T follicular helper cell (primary cell): ENCODE measurements at places on chromosomes 2 and 18.

- DNase-seq = no peak
These were observed 142.9 kb downstream of the RNF144A start for GRCh38 chr2:7060156-7060555.

DNA sequence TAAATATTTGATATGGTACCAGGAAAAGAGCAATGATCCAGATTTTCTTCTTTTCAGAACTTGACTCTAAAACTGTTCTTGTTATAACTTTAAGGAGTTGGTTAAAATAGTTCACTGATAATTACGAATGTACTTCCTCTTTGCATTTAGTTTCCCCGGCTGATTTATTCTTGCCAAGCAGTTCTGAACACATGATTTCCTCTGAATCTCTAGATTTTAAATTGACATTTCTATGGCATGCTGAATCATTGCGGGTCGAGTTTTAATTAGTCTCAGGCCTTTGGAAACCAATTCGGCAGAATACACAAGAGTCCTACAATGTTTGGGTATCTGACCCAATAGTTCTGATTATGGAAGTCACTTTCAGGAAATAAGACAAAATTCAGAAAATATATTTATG lies 37.3 kb upstream of the DNAH7 start:
- no peak for DNase-seq

DNA sequence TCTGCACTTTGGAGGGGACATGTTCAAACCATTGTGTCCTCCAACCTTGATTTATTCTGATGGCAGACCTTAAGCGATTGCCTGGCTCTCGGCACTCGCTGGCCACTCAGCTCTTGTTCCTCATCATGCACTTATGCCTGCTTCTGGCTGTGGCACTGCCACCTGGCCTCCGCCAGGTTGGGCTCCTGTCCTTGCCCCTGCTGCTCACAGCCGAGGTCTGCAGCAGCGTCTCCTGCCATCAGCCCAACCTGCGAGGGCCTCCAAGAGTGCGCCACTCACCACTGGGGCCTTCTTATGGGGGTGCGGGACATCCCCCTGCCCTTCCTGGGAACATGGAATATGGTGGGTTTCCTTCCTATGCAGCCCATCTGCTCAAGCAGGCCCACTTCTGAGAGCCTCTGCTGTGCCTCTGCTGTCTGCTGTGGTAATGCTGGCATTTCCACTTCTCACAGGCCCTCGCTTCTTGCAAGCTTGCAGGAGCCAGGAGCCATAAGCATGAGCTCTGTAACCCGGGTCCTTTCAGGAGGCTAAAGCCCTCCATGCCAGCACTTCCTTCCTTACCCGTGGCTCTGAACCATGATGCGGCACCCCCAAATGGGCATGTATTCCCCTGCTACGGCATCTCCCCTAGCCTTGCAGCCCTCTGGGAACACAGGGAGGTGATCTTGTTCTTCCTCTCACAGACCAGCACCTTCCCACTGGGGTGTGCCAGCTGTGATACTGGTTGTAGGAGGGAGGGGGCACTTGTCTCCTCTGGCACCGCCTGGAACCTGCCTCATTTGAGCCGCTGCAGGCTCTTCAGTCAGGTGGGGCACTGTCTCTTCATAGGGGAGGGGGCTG lies 58.6 kb upstream of the HS6ST1 start:
- DNase-seq = no peak

DNA sequence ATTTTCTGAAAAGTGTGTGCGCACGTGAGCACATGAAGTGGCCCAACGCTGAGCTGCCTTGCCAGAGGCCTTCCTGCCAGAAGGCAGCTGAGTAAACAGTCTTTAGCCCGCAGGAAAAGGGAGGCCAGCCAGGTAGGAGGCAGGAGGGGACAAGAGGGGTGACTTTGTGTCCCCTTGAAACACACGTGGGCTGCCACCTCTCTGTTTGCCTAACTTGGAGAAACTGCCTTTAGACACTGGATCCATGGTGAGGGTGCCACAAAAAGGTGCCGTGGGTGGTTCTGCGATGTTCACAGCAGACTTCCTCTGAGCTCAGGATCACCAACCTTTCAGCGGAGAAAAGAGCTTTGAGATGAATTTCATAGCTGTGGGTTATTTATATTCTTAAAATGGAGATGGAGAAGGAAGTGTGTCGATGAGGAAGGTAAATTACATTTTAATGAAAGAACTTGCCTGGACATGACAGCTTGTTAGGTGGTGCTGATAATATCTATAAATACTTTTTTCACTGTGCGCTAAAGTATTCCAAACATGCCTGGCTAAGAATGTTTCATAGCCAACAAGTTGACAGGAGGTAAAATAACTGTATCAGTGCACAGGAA lies 36.6 kb upstream of the ASB1 start:
- no peak for DNase-seq

- no peak for DNase-seq
These were observed at the start of gene C2orf66 for GRCh38 chr2:196809260-196809659. C2orf66 (minus strand) TSS chr2:196809355; CDS start chr2:196809336, 19 bp downstream.

DNA sequence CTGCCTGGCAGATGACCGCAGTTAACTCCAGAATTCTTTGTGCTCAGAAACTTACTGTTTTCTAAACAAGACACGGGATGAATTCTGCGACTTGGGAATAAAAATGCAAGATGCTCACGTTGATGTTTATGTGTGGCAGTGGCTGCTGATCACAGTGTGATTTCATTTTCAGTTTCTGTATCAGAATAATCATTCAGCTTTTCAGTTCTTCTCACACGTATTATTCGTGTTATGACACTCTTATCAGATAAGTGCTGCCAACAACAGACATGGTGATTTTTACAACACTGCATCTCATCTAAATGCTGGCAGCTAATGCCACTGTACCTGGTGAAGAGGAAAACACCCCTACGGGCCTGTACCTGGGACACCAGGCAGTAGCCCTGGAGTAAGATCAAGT lies 272.9 kb upstream of the REV1 start:
- no peak for DNase-seq

DNA sequence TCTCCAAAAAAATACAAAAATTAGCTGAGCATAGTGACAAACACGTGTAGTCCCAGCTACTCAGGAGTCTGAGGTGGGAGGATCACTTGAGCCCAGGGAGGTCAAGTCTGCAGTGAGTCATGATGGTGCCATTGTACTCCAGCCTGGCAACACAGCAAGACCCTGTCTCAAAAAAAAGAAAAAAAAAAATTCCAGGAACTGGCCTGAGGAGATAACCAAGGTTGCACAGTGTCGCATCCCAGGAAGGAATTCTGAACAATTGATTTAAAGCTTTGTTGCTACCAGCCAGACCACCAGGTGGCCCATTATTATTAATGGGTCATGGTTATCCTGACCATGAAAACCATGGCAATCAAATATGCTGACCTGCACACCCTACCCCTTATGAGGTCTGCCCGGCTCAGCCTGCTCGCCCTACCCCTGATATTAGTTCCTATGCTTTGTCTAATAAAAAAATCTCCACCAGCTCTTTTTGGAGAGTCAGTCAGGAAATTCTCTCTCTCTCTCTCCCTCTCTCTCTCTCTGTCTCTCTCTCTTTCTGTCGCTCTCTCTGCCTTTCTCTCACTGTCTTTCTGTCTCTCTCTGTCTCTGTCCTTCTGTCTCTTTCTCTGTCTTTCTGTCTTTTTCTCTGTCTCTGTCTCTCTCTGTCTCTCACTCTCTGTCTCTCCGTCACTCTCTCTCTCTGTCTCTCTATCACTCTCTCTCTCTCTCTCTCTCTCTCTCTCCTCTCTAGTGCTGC lies 73.7 kb downstream of the NCAPH start:
- no peak for DNase-seq

DNA sequence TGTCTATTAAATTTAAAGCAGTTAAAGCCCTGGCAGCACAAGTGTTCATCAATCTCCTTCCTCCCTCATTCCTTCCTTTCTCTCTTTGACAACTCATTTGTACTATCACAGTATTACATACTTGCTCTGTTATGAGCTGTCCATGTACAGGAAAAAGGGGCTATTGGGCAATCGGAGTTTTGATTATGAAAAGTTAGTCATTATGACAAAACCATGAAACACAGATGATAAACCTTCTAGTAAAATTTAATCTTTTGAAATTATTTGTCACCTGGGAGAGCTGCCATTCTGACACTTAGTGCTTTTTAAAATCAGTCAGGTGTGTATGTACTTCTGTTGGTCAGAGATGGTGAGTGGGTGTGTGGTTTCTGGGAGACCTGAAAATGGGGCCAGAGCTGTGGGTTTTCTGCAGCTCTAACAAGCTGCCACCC lies 39.4 kb downstream of the MAP4K4 start:
- no peak for DNase-seq

DNA sequence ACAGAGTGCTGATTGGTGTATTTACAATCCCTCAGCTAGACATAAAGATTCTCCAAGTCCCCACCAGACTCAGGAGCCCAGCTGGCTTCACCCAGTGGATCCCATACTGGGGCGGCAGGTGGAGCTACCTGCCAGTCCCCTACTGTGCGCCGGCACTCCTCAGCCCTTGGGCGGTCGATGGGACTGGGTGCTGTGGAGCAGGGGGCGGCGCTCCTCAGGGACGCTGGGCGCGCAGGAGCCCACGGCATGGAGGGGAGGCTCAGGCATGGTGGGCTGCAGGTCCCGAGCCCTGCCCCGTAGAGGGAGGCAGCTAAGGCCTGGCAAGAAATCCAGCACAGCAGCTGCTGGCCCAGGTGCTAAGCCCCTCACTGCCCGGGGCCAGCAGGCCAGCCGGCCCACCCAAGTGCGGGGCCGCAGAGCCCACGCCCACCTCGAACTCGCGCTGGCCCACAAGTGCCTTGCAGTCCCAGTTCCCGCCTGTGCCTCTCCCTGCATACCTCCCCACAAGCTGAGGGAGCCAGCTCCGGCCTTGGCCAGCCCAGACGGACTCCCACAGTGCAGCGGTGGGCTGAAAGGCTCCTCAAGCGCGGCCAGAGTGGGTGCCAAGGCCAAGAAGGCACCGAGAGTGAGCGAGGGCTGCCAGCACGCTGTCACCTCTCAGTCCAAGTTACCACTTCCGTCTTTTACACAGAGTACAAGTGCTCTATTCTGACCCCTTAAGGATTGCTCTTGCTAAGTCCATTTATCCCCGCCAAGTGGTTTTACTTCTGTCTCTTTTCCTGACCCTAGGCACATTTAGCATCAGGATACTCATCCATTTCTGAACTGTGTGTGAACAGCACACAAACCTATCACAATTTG lies 1.7 kb upstream of the RPE start:
- DNase-seq = no peak

- DNase-seq = no peak
These were observed 114.4 kb upstream of the PDE1A start for GRCh38 chr2:182541268-182541667.

DNA sequence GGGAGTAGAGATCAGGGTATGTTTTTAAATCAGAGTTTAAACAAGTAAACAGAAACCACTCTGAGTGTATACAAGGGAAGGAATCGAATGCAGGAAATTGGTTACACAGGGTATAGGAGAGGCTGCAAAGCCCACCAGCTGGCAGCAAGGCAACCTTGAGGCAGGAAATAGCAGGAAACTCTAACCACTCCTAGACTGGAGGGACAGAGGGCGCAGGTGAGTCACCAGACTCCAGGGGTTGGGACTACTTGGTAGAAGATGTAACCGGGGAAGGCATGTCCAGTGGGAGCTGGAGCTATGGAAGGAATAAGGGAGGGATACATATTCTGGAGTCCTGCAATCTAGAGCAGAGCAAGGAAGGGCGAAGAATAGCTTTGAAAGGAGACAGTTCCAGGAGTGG lies 152.3 kb downstream of the MEIS1 start:
- no peak for DNase-seq

GRCh38 chr2:66872081-66872985 lies 437.4 kb downstream of the MEIS1 start:
- no peak for DNase-seq

DNA sequence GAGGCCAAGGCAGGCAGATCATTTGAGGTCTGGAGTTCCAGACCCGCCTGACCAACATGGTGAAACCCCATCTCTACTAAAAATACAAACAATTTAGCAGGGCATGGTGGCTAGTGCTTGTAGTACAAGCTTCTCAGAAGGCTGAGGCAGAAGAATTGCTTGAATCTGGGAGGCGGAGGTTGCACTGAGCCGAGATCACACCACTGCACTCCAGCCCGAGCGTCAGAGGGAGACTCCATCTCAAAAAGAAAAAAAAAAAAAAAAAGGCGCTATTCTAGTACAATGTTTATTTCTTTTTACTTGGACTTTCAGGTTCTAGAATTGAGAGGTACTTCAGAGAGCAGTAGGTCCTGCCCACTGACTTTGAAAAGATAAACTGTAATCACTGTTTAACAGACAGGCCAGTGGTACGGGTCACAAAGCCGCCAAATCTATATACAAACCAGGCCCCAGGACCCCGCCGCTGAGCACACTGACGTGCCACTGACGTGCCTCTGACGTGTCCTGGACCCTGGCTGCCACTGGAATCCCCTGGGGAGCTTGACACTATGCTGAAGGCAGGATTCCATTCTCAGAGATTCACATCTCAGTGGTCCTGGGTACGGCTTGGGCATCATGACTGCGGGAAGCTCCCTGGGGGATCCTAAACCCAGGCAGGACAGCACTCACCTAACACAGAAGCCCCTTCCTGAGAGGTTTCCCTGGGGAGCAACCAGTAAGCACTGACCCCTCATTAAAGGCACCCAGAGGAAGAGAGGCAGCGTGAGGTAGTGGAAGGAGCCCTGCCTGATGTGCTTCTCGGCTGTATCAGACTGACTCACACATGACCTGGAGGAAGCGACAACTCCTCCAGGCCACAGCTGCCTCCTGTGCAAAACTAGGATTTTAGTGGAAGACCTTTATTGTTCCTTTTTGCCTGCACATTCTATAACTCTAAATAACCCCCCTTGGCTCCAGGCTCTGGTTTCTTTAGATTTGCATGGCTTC lies 197.8 kb upstream of the MEIS1 start:
- no peak for DNase-seq

DNA sequence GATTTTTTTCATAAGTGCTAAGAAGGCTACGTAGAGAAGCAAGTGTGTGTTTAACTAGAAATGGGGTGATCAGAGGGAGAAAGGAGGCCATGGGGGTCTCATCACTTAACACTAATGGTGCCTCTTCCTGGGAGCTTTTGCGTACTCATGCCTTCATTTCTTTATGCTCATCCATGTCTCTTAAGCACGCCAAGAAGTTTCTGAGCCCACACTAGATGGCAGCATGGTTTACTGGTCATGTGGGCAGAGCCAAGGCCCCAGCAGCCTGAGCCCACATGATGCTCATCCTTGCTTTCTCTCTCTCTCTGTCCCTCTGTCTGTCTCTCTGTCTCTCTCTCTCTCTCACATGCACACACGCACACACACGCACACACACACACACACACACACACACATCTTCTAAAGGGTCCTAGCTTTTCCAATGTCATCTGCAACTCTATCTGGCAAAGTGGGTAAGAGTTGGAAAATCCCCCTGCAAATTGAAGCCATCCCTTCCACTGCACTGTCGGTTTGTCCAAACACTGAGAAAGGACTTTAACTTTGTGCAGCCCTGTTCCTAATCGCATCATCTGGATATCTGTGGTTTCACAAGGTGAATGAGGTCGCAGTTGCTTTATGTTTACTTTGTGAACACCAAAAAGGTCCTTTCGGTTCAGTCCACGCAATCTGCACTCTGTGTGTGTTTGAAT lies 137.1 kb upstream of the CCDC68 start:
- no peak for DNase-seq
